ENCODE measurements at places on chromosomes 3 and 15.

- DNase-seq, result peak; percentile 88
Measured at GRCh38 chr15:69591905-69592508, 139.4 kb downstream of the RPLP1 start.

- DNase-seq, result peak; percentile 52
Measured at GRCh38 chr15:58432401-58432800, 610 bp downstream of the LIPC start.

- DNase-seq, result no peak
Measured at GRCh38 chr3:56838448-56838847, 36.7 kb upstream of the ARHGEF3 start.

GRCh38 chr3:32412887-32413286 is 21.2 kb downstream of the CMTM7 start:
- no peak for DNase-seq

GRCh38 chr15:96582473-96582872 is 252.0 kb downstream of the NR2F2 start:
- DNase-seq, result no peak

- no peak for DNase-seq
Measured at GRCh38 chr3:16357186-16358121, 92.4 kb downstream of the OXNAD1 start.

DNA sequence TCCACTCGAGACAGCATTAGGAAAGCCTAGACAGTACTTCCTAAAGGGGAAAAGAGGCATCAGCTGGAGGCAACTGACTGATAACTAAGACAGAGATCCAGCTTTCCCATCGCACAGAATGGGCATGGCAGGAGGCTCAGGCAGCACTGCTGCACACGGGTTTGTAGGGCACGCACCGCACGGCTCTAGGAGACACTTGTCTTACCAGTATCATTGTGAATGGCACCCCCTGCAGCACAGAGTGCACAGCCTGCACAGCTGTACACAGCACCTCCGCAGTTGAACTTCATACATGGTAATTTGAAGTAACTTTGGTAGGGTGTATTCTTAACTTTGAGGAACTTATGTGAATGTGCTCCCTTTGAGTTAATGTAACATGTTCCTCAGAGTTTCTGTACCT is 281.6 kb downstream of the PLCL2 start:
- DNase-seq, result no peak

- no peak for DNase-seq
Measured at GRCh38 chr3:72323773-72324172, 524.5 kb downstream of the SHQ1 start.

DNA sequence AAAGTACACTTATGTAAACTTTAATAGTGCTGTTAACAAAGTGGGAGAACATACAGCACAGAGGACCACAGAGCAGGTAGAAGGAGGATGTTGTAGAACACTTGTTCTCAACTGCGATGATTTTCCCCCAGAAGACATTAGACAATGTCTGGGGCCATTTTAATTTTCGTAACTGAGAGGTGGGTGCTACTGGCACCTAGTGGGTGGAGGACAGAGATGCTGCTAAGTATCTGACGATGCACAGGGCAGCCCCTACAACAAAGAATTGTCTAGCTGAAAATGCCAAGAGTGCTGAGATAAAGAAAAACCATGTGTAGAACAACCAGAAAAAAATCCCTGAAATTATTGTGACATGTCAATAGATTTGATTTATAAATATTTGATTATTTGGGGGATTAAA is 5.0 kb upstream of the KBTBD8 start:
- DNase-seq, result no peak

DNA sequence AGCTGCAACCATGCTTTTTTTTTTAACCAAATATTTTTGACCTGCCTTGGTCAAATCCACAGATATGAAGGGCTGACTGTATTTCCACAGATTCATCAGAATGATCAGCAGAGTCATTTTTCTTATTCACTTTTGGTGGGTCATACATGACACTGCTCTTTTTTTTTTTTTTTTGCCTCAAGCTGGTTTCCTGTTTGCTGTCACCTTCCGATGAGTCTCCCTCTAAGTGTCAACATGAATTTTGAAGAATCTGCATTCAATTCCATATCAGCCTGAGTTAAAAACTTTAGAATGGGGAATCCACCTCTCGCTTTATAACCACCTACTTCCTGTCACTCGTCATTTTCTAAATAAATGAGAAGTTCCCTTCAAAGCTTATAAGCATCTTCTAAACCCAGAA is 2.2 kb upstream of the SLC12A8 start:
- DNase-seq, result no peak

DNA sequence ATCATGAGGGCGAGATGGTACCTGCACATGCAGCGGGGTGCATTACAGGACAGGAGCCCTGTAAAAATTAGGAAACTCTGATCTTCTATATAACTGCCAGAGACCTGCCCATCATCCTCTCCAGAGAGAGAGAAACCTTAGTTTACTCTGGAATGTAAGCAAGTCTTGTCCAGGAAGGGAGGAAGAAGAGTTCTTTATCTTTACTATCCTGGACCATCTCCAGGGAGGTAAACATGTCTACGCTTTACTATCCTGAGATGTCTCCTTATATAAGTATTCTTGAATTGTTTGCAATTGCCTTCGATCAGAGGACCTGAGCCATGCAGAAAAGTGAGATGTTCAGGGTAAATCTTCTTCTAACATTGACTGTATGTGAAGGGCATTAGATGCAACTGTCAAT is 12.7 kb upstream of the HACD2 start:
- DNase-seq, result no peak

GRCh38 chr3:117126946-117127546 is 417.5 kb downstream of the TUSC7 start:
- DNase-seq, result no peak

- DNase-seq, result no peak
Measured at GRCh38 chr3:149307435-149307783, 26.0 kb downstream of the TM4SF18 start.

DNA sequence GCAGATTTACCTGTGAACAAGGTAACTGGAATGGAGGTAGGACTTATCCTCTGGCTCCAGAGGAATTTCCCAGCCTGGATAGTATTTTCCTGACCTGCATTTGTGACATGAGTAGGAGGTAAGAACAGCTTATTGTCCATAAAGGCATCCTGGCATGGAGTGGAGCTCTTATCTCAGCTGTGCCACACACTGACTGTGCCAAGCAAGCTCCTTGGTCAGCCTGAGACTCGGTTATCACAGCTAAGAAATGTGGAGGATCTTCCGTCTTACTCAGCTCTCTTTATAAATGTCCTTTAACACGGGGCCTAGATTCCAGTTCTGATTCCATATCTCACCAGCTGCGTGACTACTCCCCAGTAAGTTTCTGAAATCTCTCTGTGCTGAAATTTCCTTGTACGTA is 38.9 kb downstream of the SLCO3A1 start:
- DNase-seq, result no peak

DNA sequence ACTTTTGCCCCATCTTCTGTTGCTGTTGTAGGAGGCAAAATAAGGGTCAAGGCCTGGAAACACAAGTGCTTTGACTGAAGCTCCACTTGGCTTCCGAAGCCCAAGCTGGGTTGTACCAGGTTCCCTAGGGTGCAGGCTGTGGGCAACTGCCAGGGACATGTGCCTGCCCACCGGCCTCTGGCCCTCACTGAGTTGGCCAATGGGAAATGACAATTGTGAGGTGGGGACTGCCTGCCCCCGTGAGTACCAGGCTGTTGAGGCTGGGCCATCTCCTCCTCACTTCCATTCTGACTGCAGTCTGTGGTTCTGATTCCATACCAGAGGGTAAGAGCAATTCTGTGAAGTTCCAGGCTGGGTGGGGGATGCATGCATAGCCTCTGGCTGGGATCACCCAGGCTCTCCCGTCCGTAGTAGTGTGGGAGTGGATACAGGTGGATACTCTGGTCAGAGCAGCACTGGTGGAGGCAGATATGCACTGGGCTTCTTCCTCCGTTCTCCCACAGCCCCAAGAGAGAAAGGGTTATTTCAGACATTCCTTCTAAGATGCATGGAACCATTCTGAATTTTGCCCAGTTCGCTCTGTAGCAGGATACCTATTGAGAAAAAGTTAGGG is at the start of gene ADIPOQ:
Gene ADIPOQ (plus strand): TSS at position 285 of the 613 bp plus-strand sequence. CDS start 10,349 bp downstream, outside the sequence.
- DNase-seq, result no peak

DNA sequence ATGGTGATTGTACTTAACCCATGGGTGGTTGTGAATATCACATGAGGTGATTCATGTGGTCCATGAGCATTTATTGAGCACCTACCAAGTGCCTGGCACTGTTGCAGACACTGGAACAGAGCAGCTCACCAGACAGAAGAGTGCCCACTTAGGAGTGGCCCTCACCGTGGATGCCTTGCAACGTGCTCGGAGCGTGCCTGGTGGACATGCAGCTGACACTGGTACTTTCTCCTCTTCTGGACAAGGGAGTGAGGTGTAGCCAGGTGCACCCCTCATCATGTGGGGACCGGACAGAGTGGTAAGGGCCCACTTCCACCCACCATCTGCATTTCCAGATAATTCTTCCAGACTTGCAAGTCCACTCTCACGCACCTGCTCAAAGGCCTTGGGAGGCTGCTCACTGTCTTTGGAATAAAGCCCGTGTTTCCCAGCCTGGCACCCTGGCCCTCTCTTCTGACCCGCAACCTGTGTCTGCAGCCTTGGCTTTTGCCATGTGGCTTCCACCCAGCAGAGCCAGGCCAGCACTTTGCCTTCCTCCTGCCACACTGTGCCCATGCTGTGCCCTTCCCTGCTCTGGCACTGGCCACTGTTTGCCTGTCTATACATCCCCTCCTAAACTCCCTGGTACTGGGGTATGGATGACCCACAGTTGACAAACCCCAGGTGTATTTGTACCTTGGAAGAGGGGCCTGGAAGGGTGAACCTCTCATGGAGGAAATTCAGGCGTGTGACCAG is 90.9 kb upstream of the SEC13 start:
- DNase-seq, result no peak

DNA sequence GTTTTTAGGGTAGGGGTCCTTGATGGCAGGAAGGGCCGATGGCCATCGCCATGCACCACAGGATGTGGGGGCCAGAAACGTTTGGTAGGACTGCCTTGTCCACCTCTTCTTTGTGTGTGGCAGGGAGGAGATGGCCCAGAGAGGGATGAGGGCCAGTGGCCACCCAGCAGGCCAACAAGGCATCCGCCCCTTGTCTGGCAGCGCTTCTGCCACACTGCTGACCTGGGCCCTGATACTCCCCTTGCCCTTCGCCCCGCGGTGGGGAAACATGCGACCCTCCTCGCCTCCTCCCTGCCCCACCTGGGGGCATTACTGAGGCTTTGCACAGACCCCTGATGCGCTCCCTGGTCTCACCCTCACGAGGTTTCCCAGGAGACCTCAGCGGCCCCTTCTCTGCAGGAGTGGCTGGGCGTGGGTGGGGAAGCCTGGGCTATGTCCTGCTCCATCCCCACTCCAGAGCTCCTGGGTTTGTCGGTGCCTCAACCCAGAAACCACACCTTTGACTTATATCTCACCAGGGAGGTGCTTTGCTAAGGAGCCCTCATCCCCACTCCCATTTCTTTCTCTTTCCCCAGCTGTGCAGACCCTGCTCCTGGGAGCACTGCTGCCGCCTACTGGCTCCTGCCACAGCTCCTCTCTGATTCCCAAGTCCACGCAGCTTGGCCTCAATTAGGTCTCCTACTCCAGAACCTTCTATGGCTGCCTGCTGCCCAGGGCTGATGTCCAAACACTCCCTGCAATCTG is 38.7 kb downstream of the FEM1B start:
- DNase-seq, result no peak

DNA sequence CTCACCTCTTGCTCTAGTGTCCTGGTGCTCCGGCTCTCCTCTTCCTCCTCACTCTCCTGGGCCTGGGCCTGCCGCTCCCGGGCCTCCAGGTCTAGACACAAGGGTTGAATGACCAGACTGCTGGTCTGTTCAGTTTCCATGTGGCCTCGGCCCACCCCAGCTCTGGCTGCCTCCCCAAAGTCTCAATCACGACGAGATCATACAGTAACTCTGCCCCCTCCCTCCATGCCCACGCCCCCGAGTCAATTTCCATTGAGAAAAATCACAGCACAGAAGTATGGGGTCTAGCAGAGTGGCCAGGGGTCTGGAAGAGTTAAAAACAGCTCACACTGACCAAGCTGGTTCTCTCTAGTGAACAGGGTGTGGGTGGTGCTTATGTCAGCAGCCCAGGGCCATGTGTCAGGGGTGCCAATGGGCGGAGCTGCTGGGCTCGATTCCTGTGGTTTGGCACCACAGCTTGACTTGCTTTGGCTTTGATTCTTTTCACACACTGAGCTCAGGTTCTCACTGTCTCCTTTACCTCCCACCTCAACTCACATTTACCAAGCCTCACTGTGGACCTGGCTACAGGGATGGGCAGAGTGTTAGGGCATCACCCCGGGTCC is 6.9 kb downstream of the C15orf62 start:
- DNase-seq, result no peak

DNA sequence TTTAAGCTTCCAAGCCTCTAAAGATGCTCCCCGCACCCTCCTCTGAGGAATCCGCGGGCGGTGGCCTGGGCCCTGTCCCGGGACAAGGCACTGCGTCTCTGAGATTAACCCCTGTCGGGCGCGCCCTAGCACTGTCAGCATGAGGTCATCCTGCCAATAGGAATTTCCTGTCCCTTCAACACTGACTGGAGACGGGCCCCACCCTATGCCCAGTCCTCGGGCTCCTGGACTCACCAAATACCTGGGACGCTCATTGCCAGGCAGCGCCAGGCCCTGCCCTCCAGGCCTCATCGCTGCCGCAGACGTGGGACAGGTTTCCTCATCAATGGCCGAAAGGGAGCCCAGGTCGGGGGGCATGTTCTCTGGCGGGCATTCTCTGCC is 67.6 kb upstream of the SH3GL3 start:
- no peak for DNase-seq

GRCh38 chr3:134362670-134363380 is 11.4 kb downstream of the AMOTL2 start:
- no peak for DNase-seq

DNA sequence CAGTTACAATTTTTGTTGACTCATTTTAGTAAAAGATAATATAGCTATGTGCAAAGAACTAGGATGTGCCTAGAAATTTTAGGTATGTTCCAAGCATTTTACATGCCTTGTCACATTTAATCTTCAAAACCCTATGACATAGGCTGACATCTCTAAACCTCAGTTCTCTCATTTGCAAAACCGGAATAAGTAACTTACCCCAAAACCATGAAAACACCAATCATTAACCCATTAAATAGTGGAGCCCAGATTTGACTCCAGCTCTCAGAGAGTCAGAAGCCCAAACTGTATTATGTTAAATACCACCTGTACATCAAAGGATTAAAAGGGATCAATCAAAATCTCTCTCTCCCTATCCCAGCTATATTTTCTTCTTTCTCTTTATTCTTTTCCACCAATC is 36.6 kb downstream of the GSK3B start:
- no peak for DNase-seq

GRCh38 chr3:113769551-113769950 is 22.7 kb downstream of the ATP6V1A start:
- DNase-seq, result no peak

GRCh38 chr15:93063796-93064690 is 25.0 kb downstream of the RGMA start:
- DNase-seq, result no peak

DNA sequence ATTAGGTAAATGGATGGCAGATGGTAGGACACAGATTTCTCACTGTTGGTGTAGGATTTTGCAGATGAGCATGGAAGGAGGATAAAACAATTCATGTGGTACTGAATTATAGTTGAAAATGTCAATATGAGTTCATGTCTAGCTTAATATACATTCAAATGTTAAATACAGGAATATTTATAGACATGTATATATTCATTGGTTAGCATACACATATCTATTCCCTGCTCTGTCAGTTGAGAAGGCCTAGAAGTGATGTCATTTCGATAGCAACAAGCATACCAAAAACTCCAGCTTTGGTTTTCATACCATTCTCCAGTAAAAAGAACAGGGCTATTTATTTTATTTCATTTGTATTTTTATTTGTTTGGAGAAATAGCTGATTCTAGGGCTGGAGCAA is 497.1 kb downstream of the EPHB1 start:
- DNase-seq, result no peak

Measured in NCI-H526 treated with DMSO at 0.1 percent for 48 hours (cell line).